AG09319 (cell line): ENCODE measurements at places on chromosomes 2 and 18.

DNA sequence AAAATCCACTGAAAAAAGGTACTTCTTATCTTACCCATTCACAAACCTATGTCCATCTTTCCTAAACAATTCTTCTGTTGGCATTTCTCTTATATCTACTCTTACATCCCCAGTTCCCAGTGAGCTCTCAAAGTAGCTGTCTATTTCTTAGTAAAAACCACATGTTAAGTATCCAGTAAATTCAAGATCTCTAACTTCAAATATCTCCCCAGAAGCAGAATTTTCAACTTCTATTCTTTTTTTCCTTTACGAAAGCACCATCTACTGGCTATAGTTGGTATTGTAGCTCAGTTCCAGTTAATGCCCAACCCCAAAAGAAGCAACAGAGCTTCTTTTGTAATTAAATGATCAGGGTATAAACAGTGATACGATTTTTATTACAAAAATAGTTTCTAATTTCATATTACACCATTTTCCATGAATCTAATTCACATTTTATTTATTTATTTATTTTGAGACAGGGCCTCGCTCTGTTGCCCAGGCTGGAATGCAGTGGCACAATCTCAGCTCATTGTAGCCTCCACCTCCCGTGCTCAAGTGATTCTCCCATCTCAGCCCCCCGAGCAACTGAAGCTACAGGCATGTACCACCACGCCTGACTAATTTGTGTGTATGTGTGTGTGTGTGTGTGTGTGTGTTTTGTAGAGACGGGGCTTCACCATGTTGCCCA is 28.5 kb downstream of the HRH4 start:
- no peak for DNase-seq

DNA sequence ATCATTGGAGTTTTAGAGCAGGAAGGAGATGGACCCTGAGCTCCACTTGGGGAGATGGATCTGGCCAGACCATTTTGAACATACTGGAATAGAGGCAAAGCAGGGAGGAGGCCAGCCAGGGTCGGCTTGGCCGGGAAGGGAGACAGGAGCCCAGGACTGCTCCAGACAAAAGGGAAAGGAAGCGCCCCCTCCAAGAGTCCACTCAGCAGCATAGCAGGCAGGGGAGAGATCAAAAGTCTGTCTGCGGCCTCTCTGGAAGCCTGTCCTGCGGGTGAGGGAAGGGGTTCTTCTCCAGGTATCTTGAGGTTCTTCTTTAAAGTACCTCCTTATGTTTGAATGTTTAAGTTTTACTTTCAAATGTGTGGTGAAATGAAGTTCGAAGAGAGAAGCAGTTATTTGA is 126.1 kb downstream of the GBX2 start:
- no peak for DNase-seq

DNA sequence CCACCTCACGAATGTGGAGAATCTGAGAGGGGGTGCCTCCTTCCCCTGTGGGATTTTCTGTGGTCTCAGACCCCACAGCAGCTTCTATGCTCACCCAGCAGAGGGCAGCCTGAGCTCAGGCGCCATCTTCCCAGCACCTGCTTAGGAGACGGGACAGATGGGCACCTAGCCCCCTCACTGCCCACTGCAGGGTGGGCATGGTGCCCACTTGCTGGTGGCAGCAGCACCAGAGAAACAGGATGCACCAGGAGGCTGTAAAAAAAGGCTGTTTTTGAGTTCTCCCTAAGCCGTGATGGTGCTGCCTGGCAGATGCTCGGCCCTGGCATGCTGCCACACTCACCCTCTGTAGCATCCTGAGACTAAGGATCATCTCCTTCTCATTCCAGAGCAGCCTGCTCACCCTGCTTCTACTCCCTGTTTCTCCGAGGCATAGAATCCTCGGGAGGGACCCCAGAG is 19.1 kb upstream of the SLC20A1 start:
- DNase-seq, result no peak

DNA sequence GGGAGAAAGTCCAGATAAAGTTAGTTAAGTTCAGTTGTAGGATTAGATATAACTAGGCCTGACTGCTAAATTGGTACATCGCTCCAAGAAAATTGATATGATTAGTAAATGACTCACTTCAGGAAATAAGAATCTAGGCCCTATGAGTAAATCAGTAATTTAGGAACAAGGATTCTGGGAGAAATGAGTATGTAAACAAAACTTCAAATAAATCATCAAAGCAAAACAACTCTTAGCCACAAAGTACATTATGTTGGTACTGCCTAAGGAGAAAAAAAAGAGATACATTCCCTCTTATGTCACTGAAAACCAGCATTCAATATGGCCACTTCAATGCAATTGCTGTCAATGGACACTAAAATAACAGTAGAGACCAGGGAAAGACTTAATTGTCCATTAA is 529.1 kb downstream of the ZNF804A start:
- no peak for DNase-seq

GRCh38 chr2:74146929-74147726 is 584 bp downstream of the BOLA3 start:
- DNase-seq, result no peak

DNA sequence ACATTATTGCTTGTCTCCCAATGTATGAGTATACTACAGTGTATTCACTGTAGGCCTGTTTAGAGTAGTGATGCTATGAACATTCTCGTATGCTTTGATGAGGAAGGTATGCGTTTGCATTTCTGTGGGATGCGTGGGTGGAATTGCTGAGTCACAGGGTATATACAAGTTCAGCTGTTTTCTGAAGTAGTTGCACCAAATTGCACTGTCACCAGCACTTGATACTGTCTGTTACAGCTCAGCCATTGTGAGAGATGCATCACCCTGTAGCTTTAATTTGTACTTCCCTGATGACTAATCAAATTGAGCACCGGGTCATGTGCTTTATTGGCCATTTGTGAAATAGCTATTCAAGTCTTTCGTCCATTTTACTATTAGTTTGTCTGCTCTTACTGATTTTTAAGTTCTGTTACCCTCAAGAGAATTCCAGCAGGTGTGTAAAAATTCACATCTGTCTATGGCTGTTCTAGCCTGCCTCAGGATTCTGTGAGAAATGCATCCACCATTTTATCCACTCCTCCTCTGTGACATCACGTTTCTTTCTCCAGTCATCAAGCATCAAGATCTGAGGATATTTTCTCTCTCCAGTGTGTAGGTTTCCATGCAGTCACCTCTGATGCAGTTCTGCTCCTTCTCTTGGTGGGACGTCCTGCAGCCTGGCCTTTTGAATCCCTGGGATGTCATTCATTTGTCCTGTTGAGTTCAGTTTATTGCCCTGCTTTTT is 72.5 kb downstream of the DGKD start:
- DNase-seq, result peak; percentile 22
